Activated naive CD8-positive, alpha-beta T cell treated with anti-CD3 and anti-CD28 coated beads for 36 hours (primary cell): ENCODE measurements at places on chromosomes 16 and 17. TPM values are rescaled to one million over a fixed set of nuclear protein-coding genes. Genes with fewer than 3 reads are reported as not detected.

DNA sequence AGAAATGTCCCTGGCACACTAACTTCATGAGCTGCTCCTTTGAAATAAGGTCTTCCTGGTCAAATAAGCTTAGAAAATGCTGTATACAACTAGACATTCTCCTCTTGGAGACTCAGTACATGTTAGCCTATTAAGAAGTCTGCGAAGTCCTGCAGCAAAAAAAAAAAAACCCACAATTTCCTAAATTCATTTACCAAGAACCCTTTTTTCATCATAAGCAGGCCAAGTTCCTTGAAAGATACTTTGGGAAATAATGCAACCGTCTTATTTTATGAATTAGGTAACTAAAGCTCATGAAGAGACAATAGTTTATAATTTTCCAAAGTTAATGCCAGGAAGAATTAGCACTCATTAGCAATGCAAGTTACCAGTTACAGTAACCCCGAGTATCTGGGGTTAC is 49.0 kb upstream of the HAS3 start:
- no peak overlapping the region for H3K27ac ChIP-seq
- no peak for DNase-seq
- H3K27me3 ChIP-seq, result no peaks in the 10 kb centered on the region
- no peaks in the 10 kb centered on the region for H3K36me3 ChIP-seq
- H3K4me3 ChIP-seq, result no peak overlapping the region
- no peaks in the 10 kb centered on the region for H3K4me1 ChIP-seq

DNA sequence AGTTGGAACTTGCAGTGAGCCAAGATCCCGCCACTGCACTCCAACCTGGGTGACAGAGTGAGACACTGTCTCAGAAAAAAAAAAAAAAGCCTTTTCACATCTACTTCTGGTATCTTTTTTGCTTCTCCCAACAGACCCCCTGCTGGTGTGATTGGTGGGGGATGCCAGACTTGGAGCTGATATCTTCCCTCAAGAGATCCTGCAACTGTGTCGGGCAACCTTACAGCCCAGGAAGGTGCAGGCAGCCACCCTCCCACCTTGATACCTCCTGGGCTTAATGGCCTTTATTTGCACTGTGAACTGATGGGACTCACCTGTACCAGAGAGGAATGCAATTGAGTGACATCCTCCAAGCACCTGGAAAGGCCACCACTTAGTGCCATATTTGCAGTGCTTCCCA is 142.3 kb downstream of the RGS9 start:
- DNase-seq, result no peak
- no peak overlapping the region for H3K4me3 ChIP-seq
- H3K27ac ChIP-seq, result no peak overlapping the region
- H3K4me1 ChIP-seq, result peaks cover 12% of the 10 kb centered on the region
- peaks cover 23% of the 10 kb centered on the region for H3K27me3 ChIP-seq
- no peaks in the 10 kb centered on the region for H3K36me3 ChIP-seq

- no peaks in the 10 kb centered on the region for H3K27me3 ChIP-seq
- H3K4me3 ChIP-seq, result no peak overlapping the region
- H3K36me3 ChIP-seq, result peaks cover 15% of the 10 kb centered on the region
- no peak overlapping the region for H3K27ac ChIP-seq
Observed at GRCh38 chr16:66731101-66731500, 20.3 kb downstream of the DYNC1LI2 start.

DNA sequence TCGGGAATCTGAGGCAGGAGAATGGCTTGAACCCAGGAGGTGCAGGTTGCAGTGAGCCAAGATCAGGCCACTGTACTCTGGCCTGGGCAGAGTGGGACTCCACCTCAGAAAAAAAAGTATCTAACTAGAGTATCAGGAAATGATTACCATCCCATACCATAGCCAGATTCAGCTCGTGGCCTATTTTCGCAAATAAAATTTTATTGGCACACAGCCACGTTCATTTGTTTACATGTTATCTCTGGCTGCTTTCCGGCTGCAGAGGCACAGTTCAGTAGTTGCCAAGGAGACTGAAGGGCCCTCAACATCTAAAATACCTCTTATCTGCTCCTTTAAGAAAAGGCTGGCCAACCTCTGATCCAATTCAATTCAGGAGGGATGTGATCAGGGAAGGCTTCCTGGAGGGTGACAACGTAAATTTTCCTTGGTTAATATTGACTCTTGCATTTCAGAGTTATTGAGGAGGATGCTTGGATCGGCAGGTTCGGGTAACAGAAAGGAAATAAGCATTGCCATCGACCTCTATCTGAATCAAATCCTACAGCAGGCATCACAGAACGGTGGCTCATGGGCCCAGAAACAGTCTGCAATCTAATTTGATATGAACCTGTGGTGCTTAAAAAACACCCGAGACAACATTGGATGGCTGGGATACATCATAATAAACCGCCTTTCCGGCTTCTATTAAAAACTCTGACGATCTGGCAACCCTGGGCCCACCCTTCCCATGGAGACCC is 73.8 kb downstream of the XYLT1 start:
- peaks cover 12% of the 10 kb centered on the region for H3K36me3 ChIP-seq
- H3K4me3 ChIP-seq, result no peak overlapping the region
- peaks cover 27% of the 10 kb centered on the region for H3K4me1 ChIP-seq

DNA sequence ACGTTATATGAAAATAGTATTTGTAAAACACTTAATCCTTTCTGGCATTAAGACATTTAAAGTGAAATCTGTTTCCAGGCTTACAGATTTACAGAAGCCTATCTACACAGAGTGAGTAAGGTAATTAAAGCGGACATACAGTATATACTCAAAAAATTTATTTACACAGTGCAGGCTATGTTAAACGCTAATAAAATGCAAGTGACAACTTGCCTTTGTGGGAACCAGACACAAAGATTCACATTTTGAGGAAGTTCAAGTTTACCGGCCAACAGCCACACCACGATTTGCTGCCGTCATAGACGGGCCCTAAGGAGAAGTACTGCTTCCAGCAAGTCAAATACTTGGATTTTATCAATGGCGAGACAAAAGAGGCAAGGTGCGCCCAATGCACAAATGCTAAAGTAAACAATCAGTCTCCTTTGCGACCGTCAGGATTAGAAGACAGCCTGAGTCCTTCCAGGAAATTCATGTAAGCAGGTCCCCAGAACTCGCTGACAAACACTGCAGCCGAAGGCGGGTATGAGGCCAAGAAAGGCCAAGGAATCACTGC is 801 bp downstream of the VPS35 start:
- no peaks in the 10 kb centered on the region for H3K27me3 ChIP-seq
- no peak overlapping the region for H3K4me3 ChIP-seq
- no peak for DNase-seq
- H3K36me3 ChIP-seq, result peaks cover 17% of the 10 kb centered on the region
- peaks cover 51% of the 10 kb centered on the region for H3K4me1 ChIP-seq

The NUPR1 gene
- not detected for total RNA-seq

The SDR42E1 gene
- 12.5 TPM for total RNA-seq
